ENCODE measurements at places on chromosomes 4 and X.

DNA sequence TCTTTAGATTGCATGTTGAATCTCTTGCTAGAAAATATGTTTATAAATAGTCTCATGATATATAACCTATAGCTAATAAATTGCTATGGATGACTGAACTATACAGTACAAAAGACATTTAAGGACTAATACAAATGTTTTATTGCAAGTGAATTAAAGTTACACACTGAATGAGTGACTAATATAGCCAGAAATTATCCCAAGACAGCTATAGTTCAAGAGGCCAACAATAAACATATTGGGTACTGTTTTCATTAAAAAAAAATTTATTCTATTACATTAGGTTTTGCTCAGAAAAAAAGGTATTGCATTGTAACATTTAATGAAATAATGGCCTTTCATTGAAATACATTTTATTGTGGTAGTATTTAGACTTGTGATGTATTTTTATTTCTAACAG, 819.1 kb downstream of the TRIML1 start:
- DNase-seq = no peak

DNA sequence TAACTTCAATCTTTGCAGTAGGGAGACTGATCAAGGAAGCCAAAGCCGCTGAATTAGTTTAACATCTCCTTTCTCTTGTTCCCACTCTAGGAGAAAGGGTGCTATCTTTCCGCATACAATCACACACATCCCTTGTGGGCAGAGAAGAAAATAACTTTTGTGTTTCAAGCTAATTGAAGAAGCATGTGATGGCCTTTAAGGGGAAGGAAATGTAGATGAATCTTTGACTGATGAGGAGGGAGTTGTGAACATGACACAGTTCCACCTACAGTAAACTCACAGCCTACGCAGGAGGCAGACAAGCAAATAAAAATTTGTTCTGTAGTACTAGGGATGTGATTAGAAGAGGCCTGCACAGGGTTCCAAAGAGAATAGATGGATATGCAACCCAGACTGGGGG, 14.7 kb upstream of the SPATA4 start:
- DNase-seq = no peak

- no peak for DNase-seq
Measured at GRCh38 chr4:78410676-78411075, 140.9 kb upstream of the ANXA3 start.

- no peak for DNase-seq
Measured at GRCh38 chr4:145920205-145920604, 18.4 kb downstream of the ZNF827 start.

- no peak for DNase-seq
Measured at GRCh38 chr4:54654753-54655152, 3.0 kb upstream of the KIT start.

DNA sequence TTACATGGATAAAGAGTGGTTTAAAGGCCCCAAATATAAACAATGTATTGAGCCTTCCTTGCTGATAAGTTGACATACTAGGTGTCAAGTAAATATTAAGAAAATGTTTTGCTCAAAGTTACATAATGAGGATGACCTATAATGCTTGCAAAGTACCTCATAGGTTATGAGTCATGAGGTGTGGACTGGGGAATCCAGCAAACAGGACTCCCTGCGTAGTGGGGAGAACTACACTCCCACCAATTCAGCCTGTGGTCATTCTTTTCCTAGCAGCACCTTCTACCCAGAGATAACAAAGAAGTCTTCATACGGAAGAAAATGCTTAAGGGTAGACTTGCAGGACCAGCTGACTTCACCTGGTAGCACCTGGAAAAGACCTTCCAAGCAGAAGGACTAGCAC, 418.9 kb upstream of the CPEB2 start:
- no peak for DNase-seq

GRCh38 chrX:153449368-153450113, 3.7 kb upstream of the TREX2 start:
- DNase-seq = no peak

- no peak for DNase-seq
Measured at GRCh38 chrX:123753656-123754350, 21.0 kb upstream of the THOC2 start.

GRCh38 chr4:129350834-129351721, 255.1 kb downstream of the C4orf33 start:
- no peak for DNase-seq

GRCh38 chr4:77001907-77002306, 52.4 kb downstream of the SEPTIN11 start:
- DNase-seq = no peak

DNA sequence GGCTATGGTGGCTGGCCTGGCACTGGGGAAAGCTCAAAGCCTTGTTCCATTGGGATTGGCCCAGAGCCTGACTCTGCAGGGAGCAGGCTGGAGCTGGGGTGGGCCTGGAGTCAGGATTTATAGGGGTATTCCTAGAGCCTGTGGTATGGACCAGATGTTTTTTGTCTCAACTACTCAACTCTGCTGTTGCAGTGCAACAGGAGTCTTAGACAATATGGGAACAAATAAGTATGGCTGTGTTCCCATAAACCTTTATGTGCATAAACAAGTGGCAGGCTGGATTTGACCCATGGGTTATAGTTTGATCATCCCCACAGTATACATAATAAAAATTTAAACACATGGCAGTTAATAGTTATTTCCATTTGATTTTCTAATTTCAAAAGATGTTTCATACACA, 557.9 kb upstream of the ARX start:
- no peak for DNase-seq

DNA sequence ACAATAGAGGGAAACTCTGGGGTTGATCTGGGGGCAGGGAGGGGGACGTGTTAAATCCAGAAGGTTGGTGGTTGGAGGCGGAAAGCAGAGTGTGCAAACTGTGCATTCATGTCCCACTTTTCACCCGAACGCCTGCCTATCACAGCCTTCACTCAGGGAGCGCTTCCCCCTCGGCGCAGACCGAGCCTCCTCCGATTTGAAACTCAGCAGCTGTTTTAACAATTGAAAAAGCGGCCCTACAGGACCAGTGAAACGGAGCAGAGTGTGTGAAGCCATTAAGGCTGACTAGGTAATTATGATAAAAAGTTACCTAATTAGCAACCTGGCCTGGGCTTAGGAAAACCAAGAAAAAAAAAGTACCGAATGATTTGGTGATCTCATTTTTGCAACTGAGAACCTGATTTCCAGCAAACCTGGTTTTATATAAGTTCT, 685 bp upstream of the NDNF start:
- DNase-seq = no peak

DNA sequence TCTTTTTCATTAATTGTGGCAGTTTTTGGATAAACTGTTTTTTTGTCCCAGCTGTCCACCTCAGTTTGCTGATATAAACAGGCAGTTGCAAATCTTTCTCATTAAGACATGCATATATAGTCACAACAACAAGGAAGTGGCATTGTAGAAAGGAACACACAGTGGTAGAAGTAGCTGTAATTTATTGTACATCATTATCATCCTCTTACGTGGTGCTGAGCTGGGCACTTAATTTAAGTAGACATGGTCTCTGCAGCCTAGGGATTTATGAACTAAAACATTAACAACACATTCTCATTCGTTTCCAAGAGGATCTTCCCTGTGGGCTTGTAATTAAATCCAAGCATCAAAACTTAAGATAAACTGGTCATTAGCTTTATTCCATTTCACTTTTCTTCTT, 500.2 kb downstream of the INPP4B start:
- DNase-seq = no peak

DNA sequence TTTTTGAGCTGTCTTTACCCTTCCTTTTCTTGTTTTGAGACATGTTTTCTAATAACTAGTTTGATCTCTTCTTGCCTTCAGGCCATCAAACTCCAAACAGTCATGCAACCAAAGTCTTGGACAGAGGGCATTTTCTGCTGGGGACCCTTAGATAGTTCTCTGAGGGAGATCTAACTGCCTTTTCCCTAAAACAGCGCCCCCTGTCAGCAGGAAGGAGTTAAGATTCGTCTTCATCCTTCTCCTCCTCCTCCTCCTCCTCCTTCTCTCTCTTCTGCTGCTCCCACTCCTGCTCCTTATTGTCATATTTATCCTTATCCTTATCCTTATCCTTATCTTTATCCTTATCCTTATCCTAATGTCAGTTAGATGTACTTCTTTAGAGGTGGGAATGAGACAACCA, 417.2 kb downstream of the TRAM1L1 start:
- no peak for DNase-seq

DNA sequence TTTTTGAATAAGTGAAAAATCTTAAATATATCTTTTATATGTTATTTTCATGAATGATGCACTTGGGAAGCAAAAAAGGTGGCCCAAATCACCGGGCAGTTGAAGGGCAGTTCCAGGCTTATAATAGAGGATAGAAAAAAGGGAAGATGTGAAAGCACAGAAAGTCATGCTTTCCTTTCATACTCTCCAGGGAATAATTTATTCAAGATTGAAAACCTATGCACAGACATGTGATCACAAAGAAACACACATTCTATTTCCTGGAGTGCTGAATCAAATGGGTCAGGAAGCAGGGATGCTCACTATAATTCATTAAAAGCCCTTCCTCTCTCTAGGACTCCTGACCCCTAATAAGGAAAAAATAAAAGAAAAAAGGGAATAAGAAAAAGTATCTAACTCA, 66.1 kb upstream of the USP38 start:
- DNase-seq = no peak

GRCh38 chr4:142752202-142752786, 93.8 kb downstream of the INPP4B start:
- DNase-seq = no peak

DNA sequence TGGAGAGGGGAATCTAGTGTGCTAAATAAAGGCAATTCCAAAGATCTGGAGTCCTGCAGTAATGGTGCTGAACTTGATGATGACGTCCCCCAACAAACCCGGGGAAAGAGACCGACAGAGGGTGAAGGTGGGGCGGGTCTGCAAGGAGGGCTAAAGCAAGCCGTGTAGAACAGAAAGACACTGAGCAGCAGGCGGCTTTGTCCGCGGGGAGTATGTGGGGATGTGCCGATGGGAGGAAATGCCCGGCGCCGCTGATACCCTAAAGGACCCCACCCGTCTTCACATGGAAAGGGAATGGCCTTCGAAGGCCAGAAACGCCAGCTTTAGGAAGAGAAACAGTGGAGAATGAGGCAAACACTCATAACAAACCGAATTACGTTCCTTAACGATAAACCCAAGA, 528.9 kb downstream of the ZNF674 start:
- no peak for DNase-seq

- DNase-seq = no peak
Measured at GRCh38 chrX:130702867-130703707, 199.9 kb downstream of the ENOX2 start.

DNA sequence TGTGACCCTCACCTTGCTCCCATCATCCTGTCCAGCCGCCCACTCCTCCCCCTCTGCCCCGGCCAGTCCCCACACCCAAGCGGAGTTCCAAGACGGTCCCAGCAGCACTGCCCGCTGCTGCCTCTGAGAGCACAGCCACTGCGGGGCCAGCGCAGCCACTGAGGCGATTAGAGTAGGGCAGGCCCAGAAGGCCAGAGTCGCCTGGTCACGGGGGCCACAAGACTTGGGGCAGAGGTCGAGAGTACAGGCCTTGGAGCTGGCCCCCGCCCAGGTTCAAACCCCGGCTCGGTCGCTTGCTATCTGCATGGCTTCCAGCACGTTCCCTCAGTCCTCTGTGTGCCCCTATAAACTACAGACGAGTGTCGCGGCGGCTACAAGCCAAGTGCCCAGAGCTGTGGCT, 53.2 kb upstream of the ADRA2C start:
- no peak for DNase-seq

- DNase-seq = no peak
Measured at GRCh38 chr4:81509191-81509590, 37.5 kb upstream of the RASGEF1B start.

GRCh38 chr4:150479657-150480056, 102.3 kb upstream of the MAB21L2 start:
- DNase-seq = no peak

- DNase-seq = no peak
Measured at GRCh38 chrX:13750812-13751211, 16.3 kb downstream of the OFD1 start.

- no peak for DNase-seq
Measured at GRCh38 chr4:76867880-76868655, 29.9 kb downstream of the SOWAHB start.
